ENCODE measurements at places on chromosomes 7 and 10. TPM values are rescaled to one million over a fixed set of nuclear protein-coding genes. Genes with fewer than 3 reads are reported as not detected.

DNA sequence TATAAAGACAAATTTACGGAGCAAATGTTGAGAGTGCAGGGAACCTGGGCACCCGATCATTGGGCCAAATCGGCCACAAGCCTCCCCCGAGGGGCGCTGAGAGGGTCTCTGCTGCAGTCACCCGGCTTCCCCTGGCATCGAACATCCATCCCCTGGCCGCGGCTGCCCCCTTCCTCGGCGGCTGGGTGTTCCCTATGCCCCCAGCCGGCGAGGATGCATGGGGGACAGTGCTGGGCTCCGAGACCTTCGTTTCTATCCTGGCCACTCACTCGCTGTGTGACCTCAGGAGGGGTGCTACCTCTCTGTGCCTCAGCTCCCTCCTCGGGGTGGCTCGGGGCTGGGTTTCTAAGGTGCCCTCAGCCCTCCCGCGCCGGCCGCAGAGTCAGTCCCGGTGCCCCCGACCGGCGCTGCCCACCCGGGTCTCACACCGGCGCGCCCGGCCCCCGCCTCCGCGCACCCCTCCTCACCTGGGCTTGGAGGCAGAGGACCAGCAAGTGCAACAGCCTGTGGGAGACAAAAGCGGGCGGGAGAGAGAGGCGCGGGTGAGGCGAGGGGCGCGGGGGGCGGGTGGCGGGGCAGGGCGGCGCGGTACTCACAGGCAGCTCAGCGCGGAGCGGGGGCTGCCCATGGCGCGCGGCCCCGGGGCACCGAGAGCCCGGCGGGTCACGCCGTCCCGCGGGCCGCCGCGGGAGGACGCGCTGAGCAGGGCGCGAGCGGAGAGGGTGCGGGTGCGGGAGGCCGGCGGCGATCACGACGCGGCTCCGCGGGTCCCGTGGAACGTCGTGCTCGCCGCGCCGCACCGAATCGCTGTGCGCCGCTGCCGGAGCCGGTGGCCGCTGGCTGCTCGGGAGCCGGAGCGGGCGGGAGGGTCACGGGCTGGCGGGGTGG, at the start of gene FGF8:
Gene FGF8, minus strand, starts transcription at position 842 of the 888 bp plus-strand sequence. Its CDS starts 214 bp downstream, at position 628.
- DNase-seq = no peak

DNA sequence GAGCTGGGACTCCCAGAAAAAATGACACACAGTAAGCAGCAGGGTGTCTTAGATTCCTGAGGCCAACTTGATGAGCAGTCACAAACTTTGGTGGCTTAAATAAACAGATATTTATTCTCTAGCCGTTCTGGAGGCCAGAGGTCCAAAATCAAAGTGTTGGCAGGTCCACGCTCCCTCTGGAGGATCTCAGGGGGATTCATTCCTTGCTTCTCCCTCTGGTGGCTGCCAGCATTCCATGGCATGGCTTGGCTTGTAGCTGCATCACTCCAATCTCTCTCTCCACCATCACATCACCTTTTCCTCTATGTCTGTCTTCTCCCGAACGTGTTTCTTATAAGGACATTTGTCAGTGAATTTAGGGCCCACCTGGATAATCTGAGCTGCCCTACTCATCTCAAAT, 98.4 kb downstream of the OSBPL3 start:
- DNase-seq = no peak

DNA sequence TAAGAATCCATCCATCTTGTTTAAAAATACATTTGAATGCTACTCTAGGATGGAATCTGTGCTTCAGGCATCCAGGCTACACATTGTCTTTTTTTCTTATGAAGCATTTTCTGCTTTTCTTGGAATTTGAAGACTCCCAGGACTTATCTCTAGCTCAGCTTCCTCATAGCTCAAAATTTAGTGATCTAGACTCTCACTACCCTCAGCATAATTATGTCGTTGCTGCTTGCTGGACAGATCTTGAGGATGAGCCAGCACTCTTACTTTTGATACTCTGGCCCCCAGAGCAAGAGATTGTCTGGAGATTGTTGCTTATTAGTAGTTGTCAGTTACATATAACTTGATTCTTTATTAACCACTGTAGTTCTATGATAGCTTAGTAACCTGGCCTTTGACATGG, 83.3 kb upstream of the FGL2 start:
- DNase-seq = no peak

ANKRD30A gene
- polyA plus RNA-seq = not detected

TMEM229A gene
- polyA plus RNA-seq = 0.12 TPM

DLX5 gene
- polyA plus RNA-seq = 0.15 TPM

Data from right renal cortex interstitium (tissue), 3 donors.